Cortex of kidney (tissue), 1 donor: ENCODE measurements at places on chromosomes 6 and 20.

- no peak for DNase-seq
Measured at GRCh38 chr6:128311944-128312570, 208.3 kb downstream of the PTPRK start.

DNA sequence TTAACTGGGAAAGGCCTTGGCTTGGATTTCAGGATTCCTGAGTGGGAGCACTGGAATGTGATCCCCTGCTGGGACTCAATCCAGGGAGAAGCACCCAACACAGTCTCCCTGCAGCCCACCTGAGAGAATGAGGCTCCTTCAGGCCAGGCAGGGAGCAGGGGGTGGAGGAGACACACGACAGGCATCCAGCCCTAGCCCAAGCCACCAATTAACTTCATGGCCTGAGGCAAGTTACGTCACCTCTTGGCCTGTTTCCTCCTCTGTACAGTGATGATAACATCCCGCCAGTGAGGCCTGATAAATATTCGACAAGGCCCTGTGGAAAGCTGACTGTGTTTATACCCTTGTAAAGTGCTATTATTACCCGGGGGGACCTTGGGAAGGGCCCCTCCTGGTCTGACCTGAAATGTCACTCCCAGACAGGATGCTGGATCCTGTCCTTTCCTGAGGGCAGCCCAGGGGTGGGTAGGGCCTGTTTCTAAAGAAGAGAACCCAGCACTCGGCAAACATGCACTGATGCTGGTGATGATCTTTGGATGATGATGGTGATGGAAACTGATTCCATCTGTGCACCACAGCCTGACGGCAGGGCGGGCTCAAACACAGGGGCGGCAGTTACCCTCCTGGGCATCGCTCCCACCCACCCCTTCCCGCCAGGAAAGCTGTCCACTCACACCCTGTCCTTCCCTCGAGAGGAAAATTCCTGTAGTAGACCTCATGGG is 12.4 kb downstream of the FRS3 start:
- no peak for DNase-seq

GRCh38 chr6:166830185-166830890 is 126.0 kb downstream of the RNASET2 start:
- DNase-seq = no peak

DNA sequence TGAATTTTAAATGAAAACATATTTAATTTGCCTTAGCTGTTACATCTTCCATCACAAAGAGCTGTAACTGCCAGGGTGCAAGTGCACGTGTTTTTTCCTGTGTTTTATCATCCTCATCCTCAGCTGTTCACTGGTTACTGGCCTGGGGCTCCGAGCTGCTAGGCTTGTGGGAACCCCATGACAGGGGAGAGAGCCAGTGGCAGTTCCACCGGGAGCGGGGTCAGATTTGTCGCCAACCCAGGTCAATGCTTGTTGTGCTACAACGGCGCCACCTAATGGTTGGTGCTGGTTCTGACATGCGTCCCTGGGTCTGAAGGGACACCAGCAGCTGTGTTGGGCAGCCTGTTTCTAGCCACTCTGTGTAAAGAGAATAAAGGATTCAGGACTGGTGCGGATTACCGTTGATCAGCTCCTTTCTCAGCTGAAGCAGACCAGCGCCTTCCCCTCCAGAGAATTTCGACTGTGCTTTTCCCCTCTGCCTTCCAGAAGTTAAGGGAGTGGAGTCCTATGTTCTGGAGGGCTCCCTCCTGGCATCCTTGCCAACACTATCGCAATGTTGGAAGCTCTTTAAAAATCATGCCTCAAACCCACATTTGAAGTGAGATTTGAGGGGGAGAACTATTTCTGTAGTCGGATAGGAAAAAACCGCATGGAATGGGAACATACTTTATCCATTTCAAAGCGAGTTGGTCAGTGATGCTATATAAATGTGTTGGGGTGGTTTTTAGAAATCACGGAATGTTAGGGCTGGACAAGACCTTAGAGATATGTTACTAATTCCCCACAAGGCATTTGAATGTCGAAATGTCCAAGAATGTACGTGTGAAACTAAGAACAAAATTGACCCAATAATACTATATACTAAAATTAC is 32.1 kb downstream of the SUMO4 start:
- no peak for DNase-seq

DNA sequence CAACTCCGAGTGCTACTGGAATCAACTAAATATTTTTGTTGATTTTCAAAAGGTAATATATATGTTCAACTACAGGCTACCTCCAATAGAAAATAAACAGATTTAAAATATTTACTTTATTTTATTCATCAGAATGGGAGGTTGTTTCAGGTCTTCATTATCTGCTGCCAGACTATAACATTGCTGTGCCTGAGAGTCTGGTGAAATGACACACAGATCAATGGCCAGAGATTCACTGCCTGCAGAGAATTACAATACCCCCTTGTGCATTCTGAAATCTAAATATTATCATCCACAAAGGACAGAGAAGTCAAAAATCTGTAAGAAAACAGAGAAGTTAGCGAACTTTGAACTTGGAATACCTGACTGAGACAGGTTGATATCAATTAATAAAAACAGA is 667.8 kb upstream of the GJE1 start:
- DNase-seq = no peak

- no peak for DNase-seq
Measured at GRCh38 chr6:167659046-167659445, 167.7 kb upstream of the AFDN start.

DNA sequence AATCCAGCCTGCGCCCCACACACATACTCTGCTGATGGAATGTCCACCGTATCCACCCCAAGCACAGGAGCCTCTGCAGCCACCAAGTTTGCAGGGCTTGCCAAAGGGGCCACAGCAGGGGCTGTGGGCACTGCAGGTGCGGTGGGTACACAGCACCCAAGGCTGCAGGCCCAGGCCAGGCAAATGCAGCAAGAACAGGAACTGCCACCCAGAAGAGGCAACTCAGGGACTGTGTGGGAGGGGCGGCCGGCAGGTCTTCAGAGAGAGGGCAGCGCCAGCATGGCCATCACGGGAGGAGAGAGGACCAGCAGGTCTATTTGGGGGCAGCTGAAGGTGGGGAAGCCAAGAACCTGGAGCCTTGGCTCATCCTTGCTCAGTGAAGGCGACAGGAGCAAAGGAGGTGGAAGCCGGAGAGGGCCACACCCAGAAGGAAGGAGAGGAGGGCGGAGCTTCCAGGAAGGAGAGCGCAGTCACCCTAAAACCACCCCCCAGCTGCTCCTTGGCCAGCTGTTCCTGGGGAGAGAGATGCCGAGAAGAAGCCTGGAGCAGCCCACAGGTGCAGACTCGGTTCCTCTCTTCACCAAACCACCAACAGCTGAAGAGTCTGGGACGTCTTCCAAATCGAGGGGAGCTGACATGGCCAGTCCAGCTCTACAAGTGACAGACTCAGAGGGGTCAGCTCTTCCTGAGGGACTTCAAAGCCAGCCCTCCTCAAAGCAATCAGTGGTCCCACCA is 265.1 kb upstream of the CDYL start:
- no peak for DNase-seq

DNA sequence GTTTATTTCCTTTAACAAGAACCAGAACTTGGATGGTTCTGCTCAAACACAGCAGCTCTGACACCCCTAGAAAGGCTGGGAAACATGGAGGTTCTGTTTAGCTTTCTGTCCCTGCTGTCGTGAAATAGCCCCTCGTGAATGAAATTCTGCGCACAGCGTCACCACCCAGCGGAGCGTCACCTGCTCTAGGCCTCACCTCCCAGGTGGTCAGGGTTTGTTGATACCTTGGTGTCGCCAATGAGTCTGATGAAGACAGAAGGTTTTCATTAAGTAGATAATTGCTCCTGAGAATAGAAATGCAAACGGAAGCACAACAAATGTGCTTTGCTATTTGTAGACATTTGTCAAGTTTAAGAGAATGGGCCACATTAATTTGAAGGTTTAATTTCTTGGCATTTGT is 135.1 kb downstream of the EDN3 start:
- no peak for DNase-seq

DNA sequence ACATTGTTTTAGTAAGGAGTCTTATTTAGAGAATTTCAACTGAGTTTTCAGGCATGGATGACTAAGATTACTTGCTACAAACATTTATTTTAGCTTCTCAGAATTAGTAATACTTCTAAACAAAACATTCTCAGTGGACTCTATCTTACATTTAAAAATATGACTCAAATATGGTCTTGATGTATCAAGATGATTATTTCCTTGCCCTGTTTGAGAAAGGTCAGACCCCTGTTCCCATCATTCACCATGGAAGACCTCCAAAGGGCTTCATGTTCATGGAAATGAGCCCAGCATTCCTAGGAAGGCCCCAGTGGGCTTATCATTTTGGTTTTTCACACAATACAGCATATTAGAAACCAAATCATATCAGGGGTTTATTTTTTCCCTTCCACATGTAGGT is 24.6 kb upstream of the TRPC4AP start:
- no peak for DNase-seq

DNA sequence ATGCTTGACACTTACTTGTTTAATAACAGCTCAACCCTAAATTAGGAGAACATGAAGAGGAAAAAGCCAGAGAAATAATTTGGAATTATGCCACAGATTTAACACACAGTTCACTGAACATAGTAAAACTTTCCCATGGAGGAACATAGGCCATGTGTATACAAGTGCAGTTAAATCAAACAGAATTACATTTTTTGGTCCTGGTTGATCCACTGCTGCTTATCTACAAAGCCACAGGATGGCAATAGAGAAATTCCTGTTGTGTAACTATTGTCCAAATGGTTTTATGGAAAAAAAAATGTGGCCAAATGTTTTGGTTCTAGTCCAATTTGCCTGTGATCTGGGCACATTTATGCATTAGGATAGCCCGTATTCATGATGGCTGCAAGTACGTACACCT is 136.8 kb downstream of the ALDH8A1 start:
- no peak for DNase-seq

DNA sequence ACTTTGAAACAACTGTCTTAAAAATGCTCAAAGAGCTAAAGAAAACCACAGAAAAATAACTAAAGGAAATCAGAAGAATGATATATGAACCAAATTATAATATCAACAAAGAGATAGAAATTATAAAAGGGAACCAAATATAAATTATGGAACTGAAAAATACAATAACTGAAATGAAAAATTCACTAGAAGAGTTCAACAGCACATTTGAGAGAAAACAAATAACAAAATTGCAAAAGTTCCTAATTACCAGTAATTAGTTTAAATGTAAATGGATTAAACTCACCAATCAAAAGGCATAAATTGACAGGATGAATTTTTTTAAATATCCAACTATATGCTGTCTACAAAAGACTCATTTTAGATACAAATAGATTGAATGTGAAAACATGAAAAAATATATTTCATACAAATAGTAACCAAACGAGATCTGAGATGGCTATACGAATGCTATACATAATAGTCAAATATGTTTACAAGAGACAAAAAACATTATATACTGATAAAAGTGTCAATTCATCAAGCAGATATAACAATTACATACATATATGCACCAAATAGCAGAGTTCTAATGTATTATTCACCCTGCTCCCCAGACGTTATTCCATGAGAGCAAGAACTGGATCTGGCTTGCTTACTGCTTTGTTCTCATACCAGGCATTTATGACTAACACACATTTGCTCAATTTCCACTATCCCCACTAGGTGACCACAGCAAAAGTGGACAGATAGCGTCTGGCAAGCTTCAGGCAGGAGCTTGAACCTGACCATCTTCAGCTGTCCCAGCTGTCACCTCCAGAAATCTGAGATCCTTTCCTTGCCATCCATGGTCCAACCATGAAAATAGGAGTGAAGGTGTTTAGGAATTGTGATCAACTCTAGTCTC is 72.4 kb upstream of the SIRPA start:
- DNase-seq = no peak

DNA sequence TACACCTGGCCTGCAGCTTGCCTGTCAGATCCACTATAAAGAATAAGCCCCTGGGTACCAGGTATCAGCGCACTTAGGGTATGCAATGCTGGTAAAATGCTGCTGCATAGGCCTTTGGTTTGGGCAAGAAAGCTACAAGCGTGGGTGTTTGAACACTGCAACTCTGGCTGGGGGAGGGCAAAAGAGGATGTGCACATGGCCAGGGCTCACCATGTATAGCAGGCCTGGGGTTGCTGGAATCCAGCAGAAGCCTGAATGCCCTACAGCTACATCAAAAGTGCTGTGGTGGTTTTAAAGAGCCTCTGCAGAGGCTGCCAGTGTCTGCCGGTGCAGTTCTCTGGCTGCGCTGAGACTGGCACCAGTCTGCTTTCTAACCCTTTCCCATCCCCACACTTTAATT is 51.7 kb downstream of the UQCC1 start:
- no peak for DNase-seq

GRCh38 chr6:98844244-98845210 is 10.2 kb downstream of the POU3F2 start:
- DNase-seq = no peak

GRCh38 chr6:20205722-20206161 is 6.5 kb downstream of the MBOAT1 start:
- no peak for DNase-seq

- no peak for DNase-seq
Measured at GRCh38 chr6:70079241-70079640, 212.9 kb downstream of the COL19A1 start.
